Activated CD4-positive, alpha-beta T cell treated with anti-CD3 and anti-CD28 coated beads for 24 hours (primary cell): ENCODE measurements at places on chromosomes 5 and 9.

GRCh38 chr9:10548348-10548747, 64.5 kb downstream of the PTPRD start:
- no peak for DNase-seq

DNA sequence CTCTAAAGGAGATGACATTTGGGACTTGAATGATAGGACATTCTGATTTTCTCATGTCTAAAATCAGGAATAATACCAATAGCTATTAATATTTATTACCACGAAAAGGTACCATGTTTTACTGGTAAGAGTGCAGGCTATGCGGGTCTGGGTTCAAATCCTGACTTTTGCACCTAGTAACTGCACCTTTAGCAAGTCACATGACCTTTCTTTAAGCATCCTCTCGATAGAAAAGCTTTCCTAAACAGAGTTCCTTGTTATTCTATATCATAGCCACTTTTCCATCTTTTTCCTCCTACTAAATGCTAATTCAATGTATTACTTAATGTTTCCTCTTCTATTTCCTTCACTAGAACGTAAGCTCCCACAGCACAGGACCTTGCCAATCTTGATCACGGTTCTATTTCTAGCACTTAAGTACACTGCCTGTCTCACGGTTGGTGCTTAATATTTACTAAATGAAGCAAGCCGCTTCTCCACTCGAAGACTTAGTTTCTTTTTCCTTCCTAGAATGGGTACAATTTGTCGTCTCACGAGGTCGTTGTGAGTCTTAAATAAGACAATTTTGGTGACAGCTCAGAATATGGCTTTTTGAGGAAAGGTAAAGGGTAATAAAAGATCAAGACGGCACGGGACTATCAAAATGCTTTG, 816 bp downstream of the RBM18 start:
- DNase-seq = no peak

- no peak for DNase-seq
Measured at GRCh38 chr5:157473383-157474320, 13.6 kb downstream of the NIPAL4 start.

GRCh38 chr9:1995084-1995483, 20.1 kb upstream of the SMARCA2 start:
- DNase-seq = no peak

DNA sequence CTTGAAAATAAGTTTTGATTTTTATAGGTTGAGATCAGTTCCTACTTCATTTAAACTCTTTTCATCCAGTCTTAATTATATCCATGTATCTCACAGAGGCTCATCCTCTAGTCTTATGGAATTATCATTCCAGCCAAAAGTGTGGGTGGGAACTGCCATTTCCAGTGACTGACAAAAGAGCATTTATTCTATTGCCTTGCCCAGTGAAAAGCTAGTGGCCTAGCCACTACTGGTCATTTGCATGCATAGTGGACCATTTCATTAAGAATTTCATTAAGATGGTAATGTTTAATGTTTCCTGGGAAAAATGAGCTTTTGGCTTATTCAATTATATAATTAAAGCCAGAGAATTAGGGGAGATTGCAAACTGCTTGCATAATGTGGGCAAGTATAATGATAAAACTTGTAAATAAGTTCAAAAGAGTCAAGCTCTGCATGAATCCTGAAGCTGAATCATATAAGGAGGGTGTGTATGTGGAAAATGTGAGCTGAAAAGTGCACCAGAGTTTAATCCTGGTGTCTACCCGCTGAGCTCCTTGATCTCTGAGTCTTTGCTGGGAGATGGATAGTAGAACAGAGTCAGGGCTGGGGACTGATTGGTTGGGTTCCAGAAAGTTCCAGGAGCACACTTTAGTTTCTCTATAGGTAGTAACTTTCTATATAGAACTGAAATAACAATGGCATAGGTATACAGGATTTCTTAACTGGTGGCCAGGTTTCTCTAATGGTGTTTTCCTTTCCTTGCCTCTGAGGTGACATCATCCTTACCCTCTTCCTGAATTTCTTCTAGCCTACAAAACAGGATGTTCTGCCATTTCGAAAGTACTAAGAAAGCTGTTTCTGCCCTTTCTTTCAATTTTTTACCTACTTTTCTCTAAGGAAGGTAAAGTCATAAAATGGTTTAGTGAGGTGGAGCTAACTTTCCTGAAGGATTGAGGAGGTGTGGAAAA, 78.5 kb downstream of the KIF4B start:
- DNase-seq = no peak

DNA sequence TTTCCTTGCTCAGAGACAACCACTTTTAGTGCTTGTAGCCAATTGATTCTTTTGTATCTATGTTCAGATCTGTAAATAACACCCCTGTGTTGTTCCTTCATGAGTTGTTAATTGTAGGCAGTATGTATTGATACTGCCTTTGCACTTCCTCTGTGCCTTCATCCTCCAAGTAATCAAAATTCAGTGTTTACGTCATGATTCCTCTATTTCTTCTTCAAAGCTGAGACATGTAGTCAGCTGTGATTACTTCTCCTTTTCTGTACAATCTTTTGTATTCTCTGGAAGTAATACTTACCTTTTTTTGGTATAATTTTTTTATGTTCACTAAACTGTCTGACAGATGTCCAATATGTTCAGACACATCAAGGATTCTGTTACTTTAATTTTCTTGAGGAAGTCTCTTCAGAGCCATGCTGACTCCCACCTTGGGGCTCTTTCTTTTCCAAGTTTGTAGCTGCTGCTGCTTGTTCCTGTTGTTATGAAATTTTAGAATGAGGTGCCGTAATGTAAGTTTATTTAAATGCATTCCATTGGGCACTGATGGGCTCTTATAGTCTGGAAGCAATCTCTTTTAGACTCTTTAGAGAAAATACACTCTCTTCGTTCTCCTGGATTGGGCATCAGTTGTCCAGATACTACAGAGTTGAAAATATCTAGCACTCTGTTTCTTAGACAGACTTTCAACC, 30.5 kb upstream of the LRRC70 start:
- DNase-seq = no peak

GRCh38 chr5:170468633-170469285, 35.1 kb upstream of the KCNIP1 start:
- no peak for DNase-seq

GRCh38 chr9:99850736-99851499, 29.2 kb downstream of the NR4A3 start:
- DNase-seq = no peak

DNA sequence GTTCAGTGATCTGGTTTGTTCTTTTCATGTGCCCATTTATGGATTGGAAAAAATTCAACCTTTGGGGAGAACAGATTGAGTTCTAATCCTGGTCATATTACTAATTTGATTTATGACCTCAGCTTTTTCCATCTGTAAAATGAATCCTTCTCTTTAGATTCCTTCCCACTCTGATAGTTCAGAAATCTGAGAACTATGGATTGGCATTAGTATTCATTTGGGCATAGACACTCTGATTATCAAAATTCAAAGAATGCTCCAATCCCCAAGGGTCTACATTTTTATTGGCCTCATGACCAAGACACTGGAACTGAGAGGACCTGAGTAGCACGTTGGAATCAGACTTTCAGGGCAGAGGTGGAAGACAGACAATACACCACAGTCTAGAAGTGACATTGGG, 405.9 kb upstream of the PAPPA start:
- DNase-seq = no peak

DNA sequence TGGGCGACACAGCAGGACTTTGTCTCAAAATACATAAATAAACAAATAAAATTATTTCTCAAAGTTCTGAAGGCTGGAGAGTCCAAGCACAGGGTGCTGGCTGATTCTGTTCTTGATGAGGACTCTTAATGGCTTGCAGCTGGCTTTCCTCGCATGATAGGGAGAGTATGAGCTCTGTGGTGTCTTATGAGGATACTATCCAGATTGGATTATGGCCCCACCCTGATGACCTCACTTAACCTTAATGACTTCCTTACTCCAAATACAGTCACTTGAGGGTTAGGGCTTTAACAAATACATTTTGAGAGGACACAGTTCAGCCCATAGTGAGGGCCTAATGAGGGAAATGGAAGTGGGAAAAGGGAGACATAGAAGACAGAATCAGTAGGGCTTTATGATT, 87.7 kb downstream of the FOCAD start:
- no peak for DNase-seq

GRCh38 chr9:127935765-127936221, 1.9 kb downstream of the DPM2 start:
- no peak for DNase-seq

DNA sequence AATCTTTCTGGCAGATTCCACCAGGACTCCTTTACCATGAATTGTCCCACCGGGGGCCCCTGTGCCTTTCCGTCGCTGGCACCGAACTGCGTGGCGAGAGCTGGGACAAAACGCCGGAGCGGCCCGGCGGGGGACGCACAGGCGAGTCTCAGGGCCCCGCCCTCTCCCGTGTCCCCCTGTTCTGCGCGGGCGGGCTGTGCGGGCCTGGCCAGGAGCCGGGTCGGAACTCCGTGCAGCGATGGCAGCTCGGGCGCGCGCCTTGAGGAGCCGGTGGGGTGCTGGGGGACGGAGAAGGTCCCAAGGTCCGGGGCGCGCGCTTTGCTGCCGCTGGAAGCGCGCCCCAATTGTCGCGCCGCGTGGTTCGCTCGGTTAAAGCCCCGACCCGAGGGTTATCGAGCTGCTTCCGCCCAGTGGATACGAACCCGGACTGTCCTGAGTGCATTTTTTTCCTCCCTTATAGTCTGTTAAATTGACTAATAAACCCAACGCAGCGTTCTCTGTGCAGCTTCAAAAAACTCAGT, 125.3 kb downstream of the TMEM174 start:
- DNase-seq = no peak

DNA sequence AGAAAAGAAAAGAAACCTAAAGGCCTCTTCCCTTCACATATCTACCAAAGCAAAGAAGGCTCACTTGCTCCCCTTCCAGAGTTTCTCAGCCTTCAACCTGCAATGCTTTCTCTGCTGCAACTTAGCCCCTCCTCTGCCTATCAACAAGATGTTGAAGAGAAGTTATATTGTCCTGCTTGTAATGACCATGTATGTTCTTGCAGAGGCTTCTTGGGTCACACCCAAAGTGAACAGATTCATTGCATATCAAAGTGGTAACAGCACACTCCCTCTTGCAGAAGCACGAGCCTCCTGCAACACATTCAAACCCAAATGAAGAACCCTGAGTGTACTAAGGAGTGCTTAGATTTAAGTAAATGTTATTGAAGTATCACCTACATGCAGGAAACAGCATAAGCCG, 494.3 kb downstream of the NTRK2 start:
- no peak for DNase-seq

DNA sequence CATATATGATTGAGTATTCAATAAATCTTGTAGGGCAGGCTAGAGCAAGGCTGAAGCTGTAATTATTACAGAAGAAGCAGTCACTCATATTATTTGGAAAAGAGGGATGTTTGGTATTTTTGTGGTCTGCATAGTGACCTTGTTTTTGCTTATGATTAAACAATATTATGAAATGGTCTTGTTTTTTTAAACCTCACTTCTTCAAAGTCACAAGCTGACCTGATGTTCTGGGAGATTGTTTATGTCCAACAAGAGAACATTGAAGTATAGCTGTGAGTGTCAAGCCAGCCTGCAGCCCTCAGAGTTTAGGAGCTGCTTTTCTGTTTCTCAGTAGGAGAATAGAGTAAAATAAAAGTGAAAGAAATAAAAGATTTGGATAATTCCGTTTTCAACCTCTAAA, 342.2 kb downstream of the LRRC70 start:
- DNase-seq = no peak

GRCh38 chr9:7828334-7828733, 28.8 kb upstream of the DMAC1 start:
- DNase-seq = no peak

DNA sequence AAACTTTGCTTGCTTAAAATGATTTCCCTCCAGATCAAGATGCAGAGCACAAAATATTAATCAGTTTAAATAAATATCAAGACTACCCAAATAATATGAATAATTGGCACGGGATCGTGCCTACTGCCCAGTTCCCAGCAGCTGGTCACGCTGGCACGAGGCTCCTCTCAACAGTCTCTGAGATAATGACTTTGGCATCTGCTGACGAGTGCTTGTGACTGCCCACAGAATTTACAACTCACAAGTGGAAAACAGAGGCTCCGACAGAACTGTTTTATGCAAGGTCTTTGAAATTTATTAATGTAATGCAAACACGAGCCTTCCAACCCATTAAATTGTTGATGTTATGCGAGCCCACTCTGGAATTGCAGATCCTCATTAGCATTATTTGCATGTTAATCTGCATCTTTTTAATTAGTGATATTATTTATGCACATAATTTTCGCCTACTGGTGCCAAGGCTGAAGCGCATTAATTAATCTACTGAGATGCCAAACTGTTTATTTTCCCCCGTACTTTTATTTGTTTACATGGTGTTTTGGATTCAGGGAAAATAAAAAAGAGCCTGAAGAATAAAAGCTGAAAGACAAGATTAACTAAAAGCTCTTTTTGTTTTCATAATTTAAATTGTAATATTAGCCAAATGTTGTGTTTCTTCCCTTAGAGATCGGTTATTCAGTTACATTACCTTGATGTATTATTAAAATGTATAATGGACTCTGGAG, 369.3 kb upstream of the IRX1 start:
- DNase-seq = no peak

- DNase-seq = no peak
Measured at GRCh38 chr9:86771420-86771819, 175.9 kb downstream of the GAS1 start.

- DNase-seq = no peak
Measured at GRCh38 chr9:87873607-87874303, 8.9 kb upstream of the SPATA31E1 start.

DNA sequence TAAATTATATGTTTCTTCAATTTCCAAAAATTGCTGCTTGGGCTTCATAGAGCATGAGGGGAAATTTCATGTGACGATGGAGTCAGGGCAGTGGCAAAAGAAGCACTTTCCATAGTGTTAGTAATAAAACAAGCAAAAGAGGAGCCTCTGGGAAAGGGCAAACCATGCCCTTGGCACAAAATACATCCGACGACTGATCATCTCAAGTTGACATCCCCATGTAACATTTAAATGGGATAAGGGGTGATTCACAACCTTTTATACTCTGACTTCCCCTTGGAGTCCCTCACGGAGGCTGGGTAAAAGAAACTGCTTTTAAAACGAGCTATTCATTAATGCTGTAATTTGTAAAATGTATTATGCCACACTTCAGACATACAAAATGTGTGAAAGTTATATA, 161.4 kb upstream of the DMRT1 start:
- DNase-seq = no peak

DNA sequence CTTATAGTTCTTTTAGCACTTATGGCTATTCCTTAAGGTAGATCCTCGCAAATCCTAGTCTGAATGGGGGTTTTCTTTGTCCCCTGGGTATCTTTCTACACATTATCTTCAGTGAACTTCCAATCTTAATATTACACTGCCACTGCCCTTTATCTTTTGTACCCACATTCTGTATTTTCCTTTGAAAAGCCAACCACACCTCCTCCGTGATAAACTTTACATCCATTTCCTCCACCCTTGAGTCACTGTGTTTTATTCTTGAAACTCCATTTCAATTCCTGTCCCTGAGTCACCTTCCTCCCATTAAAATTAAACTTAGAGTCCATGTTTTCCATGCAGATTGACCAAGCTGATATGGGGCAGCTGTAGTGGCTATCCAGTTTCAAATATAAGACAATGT, 43.2 kb upstream of the RICTOR start:
- no peak for DNase-seq

GRCh38 chr5:10364186-10364689, 10.7 kb downstream of the MARCHF6 start:
- no peak for DNase-seq

GRCh38 chr5:13378091-13378490, 566.4 kb downstream of the DNAH5 start:
- DNase-seq = no peak

GRCh38 chr5:148465381-148466235, 81.8 kb downstream of the FBXO38 start:
- no peak for DNase-seq

- no peak for DNase-seq
Measured at GRCh38 chr9:100911273-100911672, 117.3 kb upstream of the PLPPR1 start.
